ENCODE measurements at places on chromosomes 16 and 17. TPM values are rescaled to one million over a fixed set of nuclear protein-coding genes. Genes with fewer than 3 reads are reported as not detected.

TIGD7 gene
- 4.5 TPM for total RNA-seq

LLGL2 gene
- total RNA-seq, result 13.1 TPM

CYGB gene
- total RNA-seq, result not detected

SPIRE2 gene
- 0.78 TPM for total RNA-seq

NOMO2 gene
- total RNA-seq, result 85.2 TPM

SDR42E1 gene
- 9.4 TPM for total RNA-seq

CD300H gene
- not detected for total RNA-seq

SPN gene
- 150 TPM for total RNA-seq

TSNAXIP1 gene
- total RNA-seq, result 0.84 TPM

TLCD3A gene
- 22.4 TPM for total RNA-seq

MED31 gene
- total RNA-seq, result 28.5 TPM

CFAP97D1 gene
- not detected for total RNA-seq

KCNG4 gene
- total RNA-seq, result not detected

SMARCE1 gene
- total RNA-seq, result 97.7 TPM

SEPTIN1 gene
- total RNA-seq, result 194 TPM

ERBB2 gene
- total RNA-seq, result 3.3 TPM

TMUB2 gene
- total RNA-seq, result 17.6 TPM

SOX9 gene
- not detected for total RNA-seq

TXNL4B gene
- total RNA-seq, result 31.0 TPM

ZNF286A gene
- 30.8 TPM for total RNA-seq

VMO1 gene
- total RNA-seq, result 0.32 TPM

RHBDL1 gene
- total RNA-seq, result 0.63 TPM

GLIS2 gene
- 0.25 TPM for total RNA-seq

ADAP2 gene
- 0.63 TPM for total RNA-seq

NOD2 gene
- 2.3 TPM for total RNA-seq
